C1 segment of cervical spinal cord (tissue), 14 donors: ENCODE measurements at places on chromosomes 1 and 21.

DNA sequence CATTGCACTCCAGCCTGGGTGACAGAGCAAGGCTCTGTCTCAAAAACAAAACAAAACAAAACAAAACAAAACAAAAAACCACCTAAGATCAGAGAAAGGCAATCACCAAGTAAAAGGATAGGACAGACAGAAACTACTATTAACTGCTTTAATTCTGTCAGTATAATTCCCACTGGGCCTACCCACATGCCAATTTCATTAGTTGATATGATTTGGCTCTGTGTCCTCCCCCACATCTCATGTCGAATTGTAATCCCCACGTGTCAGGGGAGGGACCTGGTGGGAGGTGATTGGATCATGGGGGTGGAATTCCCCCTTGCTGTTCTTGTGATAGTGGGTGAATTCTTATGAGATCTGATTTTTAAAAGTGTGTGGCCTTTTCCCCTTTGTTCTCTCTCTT, 27.2 kb upstream of the CAPZB start:
- no peak for DNase-seq

- DNase-seq, result no peak
Measured at GRCh38 chr1:94017155-94017829, 103.7 kb downstream of the ABCA4 start.

DNA sequence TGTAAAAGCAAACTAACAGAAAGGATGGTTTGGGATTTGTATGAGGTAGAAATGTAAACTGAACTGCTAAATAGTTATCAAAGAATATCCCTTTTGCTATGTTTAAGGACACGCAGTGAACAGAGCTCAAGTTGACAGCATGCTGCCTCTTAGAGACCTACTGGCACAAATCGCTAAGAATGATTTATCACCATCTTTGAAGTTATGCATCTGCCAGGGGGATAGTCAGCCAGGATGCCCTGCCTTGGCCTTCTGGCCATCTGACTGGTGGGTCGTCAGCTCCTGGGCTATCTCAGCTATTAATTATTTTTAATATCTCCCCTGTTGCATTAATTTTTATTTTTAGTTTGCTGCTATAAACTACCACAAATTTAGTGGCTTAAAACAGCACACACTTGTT, 334.8 kb upstream of the KAZN start:
- no peak for DNase-seq

DNA sequence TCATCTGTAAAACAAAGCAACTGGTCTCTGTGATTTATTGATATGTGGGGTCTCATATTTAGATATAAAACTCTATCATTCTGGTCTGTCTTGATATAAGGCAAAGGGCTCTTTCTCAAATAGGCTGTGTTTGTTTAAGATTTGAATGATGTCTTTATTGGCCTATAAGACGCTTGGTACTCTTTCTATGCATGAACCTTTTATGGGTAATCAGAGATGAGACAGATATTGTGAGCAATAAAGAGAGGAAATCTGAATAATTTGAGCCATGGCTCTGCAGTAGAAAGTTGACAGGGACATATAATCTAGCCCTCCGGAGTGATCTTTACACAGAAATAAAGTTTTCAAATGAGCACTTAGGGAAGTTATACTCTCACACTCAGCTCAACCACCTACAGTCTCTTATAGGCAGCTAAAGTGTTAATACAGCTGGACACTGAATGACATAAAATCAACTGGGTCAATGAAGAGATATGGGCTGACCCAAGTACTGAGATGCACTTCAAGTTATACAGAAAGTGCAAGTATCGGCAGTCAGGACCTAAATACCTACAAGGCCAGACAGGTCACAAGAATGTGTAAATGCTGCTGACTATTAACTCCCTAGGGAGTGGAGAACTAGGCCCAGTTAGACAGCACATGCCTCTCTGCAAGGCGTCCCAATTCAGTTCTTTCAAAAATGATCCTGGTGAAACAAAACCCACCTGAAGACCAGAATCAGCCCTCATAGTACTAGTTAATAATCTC, 111.0 kb downstream of the PTPN14 start:
- no peak for DNase-seq

DNA sequence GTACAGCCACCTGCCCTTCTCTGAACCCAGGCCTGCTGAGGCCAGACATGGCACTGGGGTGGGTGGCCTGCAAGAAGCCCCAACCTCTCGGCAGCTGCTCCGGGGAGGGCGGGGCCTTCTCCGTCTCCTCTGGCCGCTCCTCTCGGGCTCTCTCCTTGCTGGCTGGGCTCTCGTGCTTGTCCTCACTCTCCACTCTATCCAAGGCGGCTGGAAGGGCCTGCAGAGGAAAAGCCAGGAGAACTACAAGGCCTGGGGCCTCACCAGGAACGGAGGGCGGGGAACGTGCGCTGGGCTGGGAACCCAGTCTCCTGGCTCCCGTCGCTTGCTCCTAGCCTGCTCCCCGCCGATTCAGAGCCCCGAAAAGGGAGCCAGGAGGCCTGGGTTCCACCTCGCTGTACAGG, 59.1 kb downstream of the CHD5 start:
- DNase-seq, result no peak

- no peak for DNase-seq
Measured at GRCh38 chr1:159883134-159883533, 16.8 kb downstream of the CFAP45 start.
